ENCODE measurements at places on chromosomes 2 and 18.
A peak's percentile ranks its signal among the peaks of the same experiment; 100 is the strongest.

GRCh38 chr2:76867854-76868253 is 654.3 kb downstream of the LRRTM4 start:
- no peak for DNase-seq

GRCh38 chr18:904218-905090 is at the start of gene ADCYAP1:
ADCYAP1 (plus strand) TSS chr18:904871; CDS start chr18:905387, 516 bp downstream.
- no peak for DNase-seq

DNA sequence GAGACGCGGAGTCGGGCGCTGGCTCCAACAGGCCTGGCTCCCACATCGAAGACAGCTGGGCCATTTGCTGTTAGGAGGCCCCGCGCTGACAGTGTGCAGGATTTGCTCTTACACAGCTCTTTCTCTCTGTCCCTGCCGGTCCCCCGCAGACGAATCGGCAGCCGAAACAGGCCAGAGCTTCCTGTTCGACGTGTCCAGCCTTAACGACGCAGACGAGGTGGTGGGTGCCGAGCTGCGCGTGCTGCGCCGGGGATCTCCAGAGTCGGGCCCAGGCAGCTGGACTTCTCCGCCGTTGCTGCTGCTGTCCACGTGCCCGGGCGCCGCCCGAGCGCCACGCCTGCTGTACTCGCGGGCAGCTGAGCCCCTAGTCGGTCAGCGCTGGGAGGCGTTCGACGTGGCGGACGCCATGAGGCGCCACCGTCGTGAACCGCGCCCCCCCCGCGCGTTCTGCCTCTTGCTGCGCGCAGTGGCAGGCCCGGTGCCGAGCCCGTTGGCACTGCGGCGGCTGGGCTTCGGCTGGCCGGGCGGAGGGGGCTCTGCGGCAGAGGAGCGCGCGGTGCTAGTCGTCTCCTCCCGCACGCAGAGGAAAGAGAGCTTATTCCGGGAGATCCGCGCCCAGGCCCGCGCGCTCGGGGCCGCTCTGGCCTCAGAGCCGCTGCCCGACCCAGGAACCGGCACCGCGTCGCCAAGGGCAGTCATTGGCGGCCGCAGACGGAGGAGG is 3.5 kb downstream of the GDF7 start:
- no peak for DNase-seq

GRCh38 chr18:13261661-13262357 is 43.2 kb downstream of the LDLRAD4 start:
- no peak for DNase-seq

GRCh38 chr18:56545464-56545863 is 92.9 kb downstream of the TXNL1 start:
- DNase-seq = no peak

GRCh38 chr2:16553226-16553625 is 112.4 kb downstream of the CYRIA start:
- DNase-seq = no peak

- no peak for DNase-seq
These were observed 63.5 kb downstream of the HIBCH start for GRCh38 chr2:190256087-190256486.

DNA sequence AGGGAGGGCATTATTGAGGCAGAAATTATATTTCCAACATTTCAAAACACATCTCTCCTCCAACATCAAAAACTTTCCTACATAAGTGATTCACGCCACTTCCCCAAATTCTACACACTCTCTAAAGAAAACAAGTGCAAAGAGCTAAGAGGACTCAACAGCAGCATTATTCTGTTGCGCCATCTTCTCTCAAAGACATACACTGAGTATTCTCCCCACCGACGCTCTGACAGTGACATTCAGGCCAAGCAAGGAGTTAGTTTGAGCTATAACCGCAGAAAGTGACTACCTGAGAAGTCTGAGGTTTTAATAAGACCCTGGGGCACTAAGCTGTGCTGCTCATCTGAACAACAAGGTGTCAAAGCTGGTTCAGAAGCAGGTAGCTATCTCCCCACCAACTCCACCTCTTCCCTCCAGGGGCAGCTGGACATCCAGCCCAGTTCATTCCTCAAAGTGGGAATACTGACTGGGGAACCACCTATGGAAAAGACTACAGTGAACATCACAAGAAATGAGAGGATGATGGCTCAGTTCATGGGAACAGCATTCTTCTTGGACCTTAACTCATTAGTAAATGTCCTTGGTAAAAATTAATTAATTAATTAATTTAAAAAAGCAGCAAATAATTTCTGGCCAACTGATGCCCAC is 309.5 kb upstream of the CCDC68 start:
- no peak for DNase-seq

- no peak for DNase-seq
These were observed 34.5 kb downstream of the GLI2 start for GRCh38 chr2:120770176-120770575.

DNA sequence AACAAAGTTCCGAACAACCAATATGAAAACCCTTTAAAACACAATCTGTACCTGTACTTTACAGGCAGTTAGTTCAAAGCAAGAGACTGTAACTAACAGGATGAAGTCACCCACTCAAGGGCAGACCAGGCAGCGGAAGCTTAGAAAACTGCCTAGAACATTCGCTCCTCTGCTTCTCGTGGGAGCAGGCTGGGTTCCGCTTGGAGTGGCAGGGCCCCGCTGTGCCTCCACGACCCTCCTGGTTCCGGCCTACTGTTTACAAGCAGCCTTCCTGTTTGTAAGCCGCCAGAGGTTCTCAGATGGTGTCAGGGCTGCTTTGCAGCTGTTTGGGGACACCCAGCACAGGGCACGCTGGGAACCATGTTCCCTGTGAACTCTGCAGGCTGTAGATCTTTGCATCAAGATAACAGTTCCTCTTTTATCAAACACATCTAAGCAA is 31.3 kb downstream of the CIB4 start:
- DNase-seq = no peak

DNA sequence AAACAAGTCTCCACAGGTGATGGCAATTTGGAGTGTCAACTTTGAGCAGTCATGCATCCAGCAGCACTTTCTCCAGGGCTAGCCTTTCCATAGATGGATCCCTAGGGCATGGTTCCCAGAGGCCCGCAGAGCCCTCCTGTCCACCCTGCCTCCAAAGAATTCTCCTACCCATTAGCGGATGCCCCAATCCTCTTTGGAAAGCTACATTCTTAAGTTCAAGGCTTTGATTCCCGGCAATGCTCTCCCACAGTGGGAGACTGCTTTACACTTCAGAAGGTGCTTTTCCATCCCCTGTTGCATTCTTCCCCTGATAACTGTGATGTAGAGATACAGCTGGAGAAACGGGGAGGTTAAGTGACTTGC is 61.3 kb downstream of the ACAA2 start:
- DNase-seq = no peak

GRCh38 chr2:137179542-137179941 is 414.2 kb downstream of the THSD7B start:
- no peak for DNase-seq

- DNase-seq = peak; percentile 73
These were observed 8.7 kb downstream of the OTOF start for GRCh38 chr2:26469092-26469710.

- no peak for DNase-seq
These were observed 14.2 kb upstream of the RTTN start for GRCh38 chr18:70219688-70220087.

DNA sequence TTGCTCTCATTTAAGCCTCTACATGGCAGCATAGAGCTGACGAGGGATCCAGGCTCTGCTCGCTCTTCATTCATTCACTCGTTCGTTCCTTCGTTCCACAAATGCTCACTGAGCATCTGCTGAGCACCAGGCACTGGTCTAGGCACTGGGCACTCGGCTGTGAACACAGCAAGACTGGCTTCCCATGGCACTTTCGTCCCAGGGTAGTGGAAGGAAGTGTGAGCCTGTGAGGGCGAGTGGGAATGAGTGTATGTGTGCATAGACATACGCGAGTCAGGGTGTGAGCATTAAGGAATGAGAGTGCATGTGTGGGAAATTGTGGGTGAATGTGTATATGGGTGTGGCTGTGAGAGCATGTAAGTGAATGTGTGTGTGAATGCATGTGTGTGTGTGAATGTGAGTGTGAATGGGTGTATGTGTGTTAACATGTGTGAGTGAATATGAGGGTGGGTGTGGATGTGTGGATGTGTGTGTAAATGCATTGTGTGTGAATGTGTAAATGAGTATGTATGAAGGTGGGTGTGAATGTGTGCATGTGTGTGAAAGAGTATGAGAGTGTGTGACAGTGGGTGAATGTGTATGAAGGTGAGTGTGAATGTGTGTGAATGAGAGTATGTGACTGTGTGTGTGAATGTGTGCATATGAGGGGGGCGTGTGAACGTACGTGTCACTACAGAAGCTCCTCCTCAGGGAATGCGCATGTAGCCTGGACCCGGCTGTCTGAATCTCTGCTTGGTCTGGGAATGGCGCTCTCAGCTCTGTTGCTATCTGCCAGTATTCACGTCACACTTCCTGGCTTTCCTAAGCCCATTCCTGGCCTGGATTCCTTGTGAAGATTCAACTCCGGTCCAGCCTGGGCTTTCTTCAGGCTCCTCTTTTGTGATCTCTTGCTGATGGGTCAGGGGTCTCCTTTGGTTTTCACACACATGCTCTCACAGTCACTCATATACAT is 28.8 kb downstream of the SNORC start:
- no peak for DNase-seq

DNA sequence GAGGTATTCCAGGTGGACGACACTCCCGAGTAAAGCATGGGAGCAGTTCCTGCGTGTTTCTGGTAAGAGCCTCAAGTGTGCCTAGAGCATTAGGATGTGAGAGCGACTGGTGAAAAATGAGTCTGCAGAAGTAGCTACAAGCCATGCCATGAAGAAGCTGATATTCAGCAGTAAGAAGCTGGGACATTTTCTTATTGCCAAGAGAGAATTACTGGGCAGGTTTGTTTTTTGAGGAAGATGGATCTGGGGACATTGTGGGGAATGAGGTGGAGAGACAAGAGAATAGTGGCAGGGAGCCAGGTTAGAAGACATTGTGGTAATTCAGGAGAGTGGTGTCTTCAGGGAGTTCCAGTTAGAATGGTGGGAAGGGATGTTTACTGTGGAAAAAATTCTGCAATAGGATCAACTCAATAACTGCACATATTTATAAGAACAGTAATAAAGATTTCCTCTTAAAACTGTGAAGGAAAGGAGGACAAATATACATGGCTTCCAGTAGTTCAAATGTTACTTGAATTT is 38.2 kb downstream of the CRIM1 start:
- DNase-seq = no peak
